Activated CD4-positive, alpha-beta T cell treated with anti-CD3 and anti-CD28 coated beads, Interleukin-2, amount 10 ng/mL, durations not matched to agents 7 days and 5 days (primary cell): ENCODE measurements at places on chromosomes 6 and 20.
A peak's percentile ranks its signal among the peaks of the same experiment; 100 is the strongest.

- DNase-seq, result peak; percentile 84
Measured at GRCh38 chr6:36912586-36912985, 26.8 kb downstream of the C6orf89 start.

GRCh38 chr20:14576196-14576877 lies 238.9 kb upstream of the FLRT3 start:
- DNase-seq, result no peak

DNA sequence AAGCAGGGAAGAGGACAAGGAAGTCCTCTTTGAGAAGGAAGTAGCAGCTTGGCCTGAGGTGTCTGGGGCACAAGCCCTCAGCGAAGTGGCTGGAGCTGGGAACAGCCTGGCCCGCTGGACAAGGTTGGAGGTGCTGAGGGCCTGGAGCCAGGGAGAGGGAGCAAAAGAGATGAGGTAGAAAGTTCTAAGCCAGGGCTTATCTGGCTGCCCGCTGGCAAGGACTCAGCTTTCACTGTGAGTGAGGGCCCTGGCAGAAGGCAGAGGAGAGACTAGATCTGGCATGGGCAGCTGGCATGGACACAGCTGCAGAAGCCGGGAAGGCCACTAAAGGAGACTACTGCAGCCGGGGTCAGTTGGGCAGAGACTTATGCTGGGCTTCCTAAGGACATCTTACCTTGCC lies 21.8 kb upstream of the PCMTD2 start:
- no peak for DNase-seq

DNA sequence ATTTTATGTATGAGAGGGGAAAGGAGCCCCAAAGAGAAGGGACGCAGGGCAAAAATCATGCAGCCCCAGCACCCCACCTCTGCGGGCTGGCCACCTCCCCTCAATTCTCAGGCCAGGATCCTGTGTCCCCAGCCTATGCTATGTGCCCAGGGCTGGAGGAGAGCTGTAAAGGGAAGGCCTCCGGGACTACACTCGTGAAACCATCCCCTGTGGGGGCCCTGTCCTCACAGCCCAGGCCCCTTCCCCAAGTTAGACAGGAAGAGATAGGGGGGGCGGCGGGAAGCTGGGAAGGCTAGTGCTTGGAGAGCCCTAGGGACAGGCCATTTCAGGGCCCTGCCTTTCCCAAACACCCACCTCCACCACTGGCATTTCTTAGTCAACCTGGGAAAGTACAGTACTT lies 1.4 kb upstream of the COL11A2 start:
- no peak for DNase-seq

GRCh38 chr6:52576392-52577021 lies 353 bp downstream of the TRAM2 start:
- peak; percentile 50 for DNase-seq

DNA sequence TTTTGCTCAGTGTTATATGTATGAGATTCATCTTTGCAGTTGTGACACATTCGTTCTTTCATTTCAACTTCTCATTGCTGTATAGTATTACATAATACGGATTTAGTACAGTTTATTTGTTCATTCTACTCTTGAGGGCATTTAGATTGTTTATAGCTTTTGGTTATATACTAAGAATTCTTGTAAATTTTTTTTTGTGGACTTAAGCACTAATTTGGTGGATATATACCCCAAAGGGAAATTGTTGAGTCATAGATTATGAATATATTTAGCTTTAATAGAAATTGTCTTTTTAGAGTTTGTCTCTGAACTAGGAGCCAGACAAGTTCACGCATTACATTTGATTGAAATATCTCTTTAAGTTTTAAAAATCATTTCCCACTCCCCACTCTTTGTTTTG lies 79.6 kb downstream of the DNAH8 start:
- no peak for DNase-seq

- DNase-seq, result no peak
Measured at GRCh38 chr6:51928320-51928719, 159.1 kb downstream of the PKHD1 start.

- no peak for DNase-seq
Measured at GRCh38 chr6:73637404-73637803, 16.4 kb downstream of the SLC17A5 start.

DNA sequence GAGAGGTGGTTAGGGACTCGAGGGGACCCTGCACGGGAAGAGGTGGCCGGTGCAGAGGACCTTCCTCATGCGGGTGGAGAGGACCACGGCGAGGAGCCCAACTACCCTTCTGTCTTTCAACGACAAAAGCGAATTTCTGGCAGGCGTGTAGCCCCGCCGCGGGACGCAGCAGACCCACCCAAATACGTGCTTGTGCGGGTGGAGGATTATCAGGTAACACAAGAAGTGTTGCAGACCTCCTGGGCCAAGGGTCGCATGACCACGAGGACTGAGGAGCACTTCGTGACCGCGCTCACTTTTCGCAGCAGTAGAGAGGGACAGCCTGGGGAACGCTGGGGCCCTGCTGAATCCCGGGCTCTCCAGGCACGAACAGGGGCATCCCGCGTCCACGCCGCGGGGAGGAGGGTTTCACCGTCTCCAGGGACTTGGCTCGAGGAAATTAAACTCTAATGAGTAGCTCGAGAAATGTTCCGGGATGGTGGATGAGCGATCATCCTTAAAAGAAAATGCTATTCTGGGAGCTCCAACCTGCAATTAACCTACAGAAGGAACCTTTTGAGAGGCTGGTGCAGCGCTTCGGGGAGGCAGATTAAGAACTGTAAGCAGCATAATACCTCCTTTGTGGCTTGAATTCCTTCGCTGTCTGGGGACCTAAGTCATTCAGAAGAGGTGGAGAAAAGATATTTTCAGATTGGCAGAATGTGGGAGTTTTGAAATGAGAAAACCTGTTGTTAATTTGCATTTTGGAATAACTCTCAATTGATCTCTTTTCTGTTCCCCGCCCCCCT lies 804 bp downstream of the C6orf141 start:
- DNase-seq, result peak; percentile 13

DNA sequence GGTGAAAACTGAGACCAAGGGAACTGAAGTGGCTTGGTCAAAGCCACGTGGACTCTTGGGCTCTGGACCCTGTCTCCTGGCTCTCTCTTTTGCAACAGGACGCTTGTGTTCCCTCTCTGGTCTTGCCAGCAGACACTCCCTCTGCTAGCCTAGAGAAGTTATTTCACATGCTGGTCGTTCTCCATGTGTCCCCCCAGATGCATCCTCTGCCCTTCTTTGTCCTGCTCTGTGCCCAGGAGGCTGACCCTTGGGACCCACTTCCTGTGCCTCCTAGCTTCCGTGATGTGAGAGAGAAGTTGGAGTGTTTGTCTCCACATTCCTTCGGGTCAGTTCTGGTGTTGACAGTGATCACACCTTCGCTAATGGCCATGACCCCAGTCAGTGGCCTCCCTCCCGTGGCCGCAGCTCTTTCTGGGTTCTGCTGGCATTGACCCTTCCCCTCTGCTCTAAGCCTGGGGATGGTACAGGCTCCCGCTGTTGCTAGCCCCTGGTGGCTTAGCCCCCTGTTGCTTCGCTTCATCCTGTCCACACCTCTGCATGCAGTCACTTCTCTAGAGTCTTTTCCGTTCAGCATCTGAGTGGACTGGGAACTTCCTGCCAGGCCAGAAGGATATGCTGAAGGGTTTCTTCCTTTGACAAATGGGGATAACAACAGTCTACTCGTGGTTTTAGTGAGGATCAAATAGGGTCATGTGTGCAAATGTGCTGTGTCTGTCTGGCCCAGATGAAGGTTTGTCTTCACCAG lies 70.1 kb upstream of the BMP2 start:
- no peak for DNase-seq

DNA sequence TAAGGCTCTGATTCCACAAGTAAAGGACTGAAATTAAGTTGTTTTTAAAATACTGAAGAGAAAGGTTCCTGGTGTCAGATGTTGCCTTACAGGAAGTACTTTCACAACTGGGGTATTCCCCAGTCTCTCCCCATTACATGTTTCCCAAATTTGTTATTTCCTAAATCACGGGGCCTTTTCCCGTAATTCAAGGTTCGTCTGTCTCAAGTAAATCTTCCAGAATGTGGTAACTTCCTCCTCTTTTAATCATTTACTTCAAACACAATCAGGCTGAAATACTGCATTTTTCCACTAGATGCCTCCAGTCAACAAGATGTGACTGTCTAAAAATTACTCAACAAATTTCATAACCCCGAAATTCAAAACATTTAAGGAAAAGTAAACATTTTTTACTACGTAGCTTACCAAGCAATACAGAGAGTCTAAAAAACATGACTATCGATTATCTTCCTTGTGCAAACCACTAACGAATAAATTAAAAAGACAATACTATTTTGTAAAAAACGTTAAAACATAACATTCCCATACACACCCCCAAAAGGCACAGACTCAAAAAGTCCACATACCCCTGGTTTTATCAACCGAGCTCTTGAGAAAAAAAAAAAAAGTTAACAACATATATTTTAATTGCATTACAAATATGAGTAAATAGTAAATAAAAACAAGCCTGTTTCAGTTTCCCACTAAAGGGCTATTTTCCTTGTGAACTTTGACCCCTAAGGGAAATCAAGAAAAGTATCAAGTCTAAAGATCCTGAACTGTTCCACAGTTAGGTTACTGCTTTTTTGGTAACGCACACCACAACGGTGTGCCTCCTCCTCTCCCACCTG lies 1.7 kb downstream of the SOD2 start:
- peak; percentile 60 for DNase-seq

DNA sequence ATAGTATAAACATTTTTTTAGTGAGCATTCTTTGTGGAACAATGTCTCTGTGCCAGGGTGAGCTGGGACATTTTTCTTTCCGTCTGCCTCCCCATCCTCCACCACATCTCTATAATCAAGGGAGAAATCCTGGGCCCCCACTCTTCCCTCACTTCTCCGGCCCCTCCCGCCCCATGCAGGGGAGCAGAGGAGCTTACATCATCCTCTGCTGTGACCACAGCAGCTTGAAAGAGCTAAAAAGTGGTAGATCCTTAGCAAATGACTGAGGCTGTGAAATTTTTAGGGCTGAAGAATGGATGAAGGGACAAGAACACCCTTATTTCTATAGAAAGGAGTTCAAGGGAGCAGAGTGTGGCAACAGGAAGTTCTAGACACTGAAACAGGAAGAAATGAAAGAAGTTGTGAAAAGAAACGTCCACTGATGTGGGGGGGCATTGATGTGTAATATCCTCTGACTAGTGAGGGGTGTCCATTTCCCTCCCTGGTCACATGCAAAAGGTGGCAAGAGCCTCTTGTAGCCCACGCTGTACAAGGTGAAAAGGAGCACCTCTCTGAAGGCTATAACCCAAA lies 380.3 kb upstream of the JARID2 start:
- no peak for DNase-seq
